IPS DF 19.7 (cell line): ENCODE measurements at places on chromosomes 5 and 9.

GRCh38 chr9:125586172-125586511, 120.9 kb downstream of the MAPKAP1 start:
- DNase-seq: no peak

GRCh38 chr9:121693388-121693670, 41.9 kb downstream of the DAB2IP start:
- DNase-seq: no peak

DNA sequence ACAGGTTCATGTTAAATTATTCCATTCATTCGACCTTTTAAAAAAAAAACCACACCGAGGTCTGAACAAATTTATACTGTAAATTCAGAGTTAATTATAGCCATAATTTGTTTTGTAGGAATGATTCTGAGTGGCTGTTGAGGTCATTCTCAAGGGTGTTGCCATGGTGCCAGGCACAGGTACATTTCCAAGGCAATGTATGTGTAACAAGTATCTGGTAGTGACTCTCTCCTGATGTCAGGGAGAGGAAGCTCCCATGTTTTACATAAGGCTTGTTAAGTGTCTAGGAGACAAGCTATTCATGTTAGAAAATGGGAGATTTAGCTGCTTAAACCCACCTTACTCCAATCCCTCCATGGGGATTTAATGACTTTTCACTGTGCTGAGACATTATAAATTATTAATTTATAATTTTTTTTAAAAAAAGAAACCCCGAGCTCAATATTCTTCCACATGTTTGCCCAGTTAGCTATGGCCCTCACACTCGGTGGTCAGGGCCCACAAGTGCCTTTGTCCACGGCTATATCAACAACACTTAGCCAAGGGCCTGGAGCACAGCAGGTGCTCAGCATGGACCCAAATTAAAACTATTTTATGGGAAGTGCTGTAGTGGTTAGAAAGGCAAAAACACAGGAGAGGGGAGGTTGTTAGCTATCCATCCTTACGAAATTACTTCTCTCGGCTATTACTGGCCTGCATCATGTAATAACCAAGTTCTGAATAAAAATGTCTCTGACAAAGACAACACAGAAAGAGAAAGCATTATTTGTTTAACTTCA, 154.6 kb upstream of the GNA14 start:
- DNase-seq: no peak

DNA sequence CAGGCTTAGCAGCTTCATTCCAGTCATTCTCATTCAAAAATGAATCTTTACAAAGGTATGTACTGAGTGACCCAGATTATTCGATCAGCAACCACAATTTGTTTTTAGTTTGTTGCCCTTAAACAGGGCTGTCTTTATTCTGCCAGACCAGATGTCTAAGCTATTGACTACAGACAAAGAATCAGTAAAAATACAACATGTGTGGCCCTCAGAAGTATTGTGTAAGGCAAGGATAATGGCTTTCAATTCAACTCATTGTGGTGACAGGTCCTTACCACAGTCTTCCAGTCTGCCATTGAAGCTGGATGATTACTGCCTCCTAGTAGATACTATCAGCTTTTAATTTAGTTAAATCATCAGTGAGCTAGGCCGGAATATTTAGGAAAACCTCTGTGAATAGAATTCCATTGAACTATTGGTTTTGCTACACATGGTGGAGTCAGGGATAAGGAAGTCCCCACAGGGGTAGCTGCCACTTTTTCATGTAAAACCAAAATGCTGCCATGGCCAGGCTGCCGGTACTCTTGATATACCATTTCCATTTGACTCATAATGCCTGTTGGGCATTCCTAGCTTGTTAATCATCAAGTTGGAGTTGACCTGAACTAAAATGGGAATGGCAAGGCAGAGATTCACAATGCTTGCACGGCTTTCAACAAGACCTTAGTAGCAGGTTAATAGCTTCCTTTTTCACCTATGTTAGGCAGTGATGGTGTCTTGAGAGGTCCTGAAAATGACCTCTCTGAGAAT, 175.6 kb downstream of the MEF2C start:
- DNase-seq: no peak

DNA sequence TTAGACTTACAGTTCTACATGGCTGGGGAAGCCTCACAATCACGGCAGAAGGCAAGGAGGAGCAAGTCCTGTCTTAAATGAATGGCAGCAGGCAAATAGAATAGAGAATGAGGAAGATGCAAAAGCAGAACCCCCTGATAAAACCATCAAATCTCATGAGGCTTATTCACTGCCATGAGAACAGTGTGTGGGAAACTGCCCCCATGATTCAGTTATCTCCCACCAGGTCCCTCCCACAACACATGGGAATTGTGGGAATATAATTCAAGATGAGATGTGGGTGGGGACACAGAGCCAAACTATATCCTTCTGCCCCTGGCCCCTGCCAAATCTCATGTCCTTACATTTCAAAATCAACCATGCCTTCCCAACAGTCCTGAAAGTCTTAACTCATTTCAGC, 367.1 kb downstream of the MED10 start:
- no peak for DNase-seq

DNA sequence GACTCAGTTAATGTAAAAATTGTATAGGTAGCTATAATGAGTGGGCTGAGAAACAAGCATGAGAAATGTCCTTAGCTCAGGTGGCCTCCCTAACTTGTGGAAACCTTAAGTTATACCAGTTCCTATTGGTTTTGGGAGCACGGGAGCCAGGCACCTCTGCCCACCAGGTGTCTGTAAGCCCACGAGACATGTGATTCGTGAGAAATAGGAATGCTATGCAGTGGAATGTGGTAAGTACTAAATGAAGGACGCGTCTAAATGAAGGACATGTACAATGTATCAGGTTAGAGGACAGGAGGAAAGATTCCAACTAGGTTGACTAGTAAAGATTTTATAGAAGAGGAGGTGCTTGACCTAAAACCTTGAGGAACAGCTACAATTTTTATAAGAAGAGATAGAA, 46.0 kb upstream of the F2RL2 start:
- DNase-seq: no peak

GRCh38 chr5:172925336-172925948, 33.8 kb upstream of the RPL26L1 start:
- DNase-seq: no peak

DNA sequence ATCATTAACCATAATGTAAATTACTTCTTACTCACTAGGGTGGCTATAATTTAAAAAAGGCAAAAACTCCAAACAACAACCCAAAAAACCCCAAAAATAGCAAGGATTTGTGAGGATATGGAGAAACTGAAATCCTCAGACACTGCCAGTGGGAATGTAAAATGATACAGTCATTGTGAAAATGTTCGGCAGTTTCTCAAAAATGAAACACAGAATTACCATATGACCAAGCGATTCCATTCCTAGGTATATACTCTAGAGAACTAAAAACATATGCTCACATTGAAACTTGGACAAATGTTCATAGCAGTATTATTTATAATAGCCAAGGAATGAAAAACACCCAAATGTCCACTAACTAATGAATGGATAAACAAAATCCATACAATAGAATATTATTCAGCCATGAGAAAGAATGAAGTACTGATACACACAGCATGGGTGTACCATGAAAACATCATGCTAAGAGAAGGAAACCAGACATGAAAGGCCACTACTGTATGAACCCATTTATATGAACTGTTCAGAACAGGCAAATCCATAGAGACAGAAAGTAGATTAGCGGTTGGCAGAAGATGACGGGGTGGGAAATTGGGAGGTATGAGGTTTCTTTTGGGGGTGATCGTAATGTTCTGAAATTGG, 119.1 kb downstream of the MAPKAP1 start:
- DNase-seq: no peak

DNA sequence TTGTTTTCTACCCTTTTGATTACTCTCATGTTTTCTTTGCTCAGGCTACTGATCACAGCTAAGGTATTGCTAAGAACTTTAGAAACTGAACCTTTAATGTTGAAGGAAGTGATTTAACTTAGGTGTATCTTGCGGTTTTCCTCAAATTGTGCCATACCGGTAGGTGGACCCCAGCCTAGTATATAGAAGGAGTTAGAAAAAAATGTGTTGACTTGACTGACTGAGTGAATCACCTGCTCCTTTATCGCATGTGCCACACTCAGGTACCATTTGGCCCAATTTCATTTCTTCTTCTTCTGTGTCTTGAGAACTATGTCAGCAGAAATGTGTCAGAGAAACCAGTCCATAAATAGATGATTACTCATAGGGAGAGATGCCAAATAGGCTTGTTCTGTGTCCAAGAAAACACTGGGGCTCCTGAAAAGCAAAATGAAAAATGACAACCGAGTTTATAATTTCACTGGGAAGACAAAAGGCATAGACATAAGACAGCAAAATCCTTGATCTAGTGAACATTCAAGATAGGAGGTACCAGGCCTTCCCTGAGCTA, 19.4 kb downstream of the PLPPR1 start:
- no peak for DNase-seq

DNA sequence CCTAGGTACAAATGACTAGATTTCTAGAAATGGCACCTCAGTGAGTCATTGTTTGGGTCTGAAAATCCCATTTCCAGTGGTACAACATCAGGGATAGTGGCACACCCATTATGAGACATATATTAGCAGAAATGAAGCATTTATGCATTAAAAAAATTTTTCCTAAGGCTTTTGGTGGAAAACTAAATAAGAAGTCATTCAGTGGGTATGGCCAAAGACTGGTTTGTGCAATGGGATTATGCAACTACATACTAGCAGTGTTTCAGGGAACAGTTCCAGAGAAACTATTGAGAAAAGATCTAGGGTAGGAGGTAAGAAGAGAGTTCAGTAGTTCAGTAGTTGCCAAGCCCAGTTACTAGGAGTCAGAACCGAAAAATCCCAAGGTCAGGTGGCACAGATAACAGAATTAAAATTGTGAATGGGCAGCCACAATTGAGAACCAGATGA, 106.5 kb upstream of the HAPLN1 start:
- DNase-seq: no peak

GRCh38 chr9:79672891-79673290, 101.1 kb downstream of the TLE4 start:
- DNase-seq: no peak

DNA sequence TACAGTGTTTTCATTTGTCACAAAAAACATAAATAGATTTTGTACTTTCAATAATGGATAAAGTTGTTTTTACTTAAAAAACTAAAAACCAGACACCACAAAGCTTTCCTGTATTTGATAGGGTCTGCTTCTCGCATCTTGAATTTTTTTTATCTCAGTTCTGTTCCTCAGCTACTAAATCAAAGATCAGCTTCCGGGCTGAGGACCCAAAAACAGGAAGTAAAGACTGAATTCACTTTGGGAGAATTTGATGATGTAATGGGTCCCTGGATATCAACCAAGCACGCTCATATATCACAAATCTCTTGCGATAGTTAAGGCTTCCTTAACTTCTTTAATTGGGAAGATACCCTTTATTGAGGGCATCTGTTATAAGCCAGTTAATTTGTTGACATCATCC, 24.1 kb downstream of the ITK start:
- DNase-seq: no peak

DNA sequence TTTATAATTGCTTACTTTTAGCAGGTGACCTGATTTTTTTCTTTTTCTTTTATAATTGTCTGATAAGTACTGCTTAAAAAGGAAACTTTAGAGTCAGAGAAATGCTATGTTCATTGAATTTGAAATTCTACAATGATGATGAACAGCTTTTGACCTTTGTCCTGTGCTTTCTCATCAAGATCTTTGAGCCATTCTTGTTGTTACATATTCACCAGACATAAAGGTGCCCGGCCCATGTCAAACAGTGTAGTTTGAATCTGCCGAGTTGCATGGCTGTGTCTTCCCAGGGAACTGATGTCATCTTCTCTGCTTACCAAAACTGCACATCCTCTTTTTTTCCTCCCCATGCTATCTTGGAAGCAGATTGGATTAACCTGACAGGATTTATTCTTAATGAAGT, 163.6 kb downstream of the LRRC70 start:
- DNase-seq: no peak

DNA sequence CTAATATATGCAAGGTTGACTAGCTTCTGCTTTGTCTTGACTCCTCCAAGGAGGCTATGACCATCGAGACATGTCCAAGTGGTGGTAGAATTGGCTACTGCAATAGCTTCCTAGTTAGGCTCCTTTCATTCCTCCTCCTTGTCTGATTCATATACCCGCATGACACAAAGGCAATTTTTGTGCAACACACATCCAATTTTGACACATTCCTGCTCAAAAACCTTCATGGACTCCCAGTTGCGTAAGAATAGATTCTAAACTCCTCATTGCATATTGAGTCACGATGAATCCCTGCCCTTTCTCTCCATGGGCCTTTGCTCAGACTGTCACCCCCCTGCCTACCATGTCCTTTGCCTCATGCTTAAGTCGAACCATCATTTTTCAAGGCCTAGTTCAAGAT, 344.5 kb downstream of the ACTL7B start:
- no peak for DNase-seq

DNA sequence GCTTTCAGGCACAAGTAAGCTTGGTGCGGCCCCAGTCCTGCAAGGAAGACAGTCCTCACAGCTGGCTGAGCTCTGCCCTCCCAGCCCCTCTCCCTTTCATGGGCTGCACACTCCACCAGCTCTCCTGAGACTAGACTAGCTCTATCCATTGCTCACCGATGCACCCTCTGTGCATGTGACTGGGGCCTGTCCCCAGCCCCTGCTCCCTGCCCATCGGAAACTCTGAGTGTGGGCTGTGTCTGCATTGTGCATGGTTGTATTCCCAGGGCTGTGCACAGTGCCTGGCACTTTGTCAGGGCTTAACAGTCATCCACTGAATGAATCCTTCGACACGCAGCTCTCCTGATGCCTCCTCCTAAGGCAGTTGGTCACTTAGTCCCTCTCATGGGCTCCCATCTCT, 92.2 kb downstream of the PPARGC1B start:
- DNase-seq: no peak

DNA sequence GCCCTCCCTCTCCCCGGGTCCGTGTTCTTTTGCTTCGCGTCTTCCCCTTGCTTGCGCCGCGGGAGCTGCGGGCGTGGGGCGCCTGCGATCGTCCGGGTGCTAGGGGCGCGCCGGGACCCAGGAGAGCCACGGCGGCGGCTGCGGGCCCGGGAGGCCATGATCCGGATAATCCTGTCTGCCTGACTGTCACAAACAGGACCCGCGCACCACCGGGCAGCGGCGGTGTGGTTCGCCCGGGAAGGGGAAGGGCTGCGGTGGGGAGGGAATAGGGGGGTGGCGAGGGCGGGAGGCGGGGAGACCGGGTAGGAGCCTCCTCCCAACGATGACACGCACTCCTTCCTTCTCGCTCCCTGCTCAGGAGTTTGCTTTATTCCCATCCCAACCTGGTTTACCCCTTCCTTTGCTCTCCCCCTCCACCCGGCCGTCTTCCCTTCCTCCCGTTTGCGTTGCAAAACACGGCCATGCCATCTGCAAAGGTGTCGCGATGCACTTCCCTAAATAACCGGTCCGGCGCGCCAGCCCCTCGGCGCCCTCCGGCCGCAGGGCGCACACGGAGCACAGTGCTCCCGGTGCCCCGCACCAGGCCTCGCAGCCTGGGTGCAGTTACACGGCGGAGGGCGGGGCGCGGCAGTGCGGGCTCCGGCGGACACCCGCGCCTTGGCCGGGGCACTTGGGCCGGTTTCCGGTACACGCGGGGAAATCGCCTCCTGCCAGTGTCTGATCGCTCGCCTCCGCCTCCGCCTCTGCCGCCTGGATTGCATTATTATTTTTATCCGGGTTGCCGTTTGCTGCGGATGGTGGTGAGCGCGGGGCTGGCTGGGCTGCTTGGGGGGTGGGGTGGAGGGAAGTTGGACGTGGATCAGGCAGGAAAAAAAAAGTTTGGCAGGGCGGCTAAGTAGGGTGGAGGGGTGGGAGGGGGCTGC, 1.5 kb downstream of the SMARCA2 start:
- no peak for DNase-seq

- DNase-seq: no peak
These were observed 71.7 kb upstream of the SPRY4 start for GRCh38 chr5:142396436-142397038.

- DNase-seq: no peak
These were observed 26.2 kb upstream of the CTNNAL1 start for GRCh38 chr9:109039539-109039938.
